ENCODE measurements at places on chromosomes 2 and 18.

- no peak for DNase-seq
These were observed 119.8 kb downstream of the CELF4 start for GRCh38 chr18:37445836-37446235.

GRCh38 chr2:30255026-30255425 is 23.7 kb downstream of the LBH start:
- no peak for DNase-seq

DNA sequence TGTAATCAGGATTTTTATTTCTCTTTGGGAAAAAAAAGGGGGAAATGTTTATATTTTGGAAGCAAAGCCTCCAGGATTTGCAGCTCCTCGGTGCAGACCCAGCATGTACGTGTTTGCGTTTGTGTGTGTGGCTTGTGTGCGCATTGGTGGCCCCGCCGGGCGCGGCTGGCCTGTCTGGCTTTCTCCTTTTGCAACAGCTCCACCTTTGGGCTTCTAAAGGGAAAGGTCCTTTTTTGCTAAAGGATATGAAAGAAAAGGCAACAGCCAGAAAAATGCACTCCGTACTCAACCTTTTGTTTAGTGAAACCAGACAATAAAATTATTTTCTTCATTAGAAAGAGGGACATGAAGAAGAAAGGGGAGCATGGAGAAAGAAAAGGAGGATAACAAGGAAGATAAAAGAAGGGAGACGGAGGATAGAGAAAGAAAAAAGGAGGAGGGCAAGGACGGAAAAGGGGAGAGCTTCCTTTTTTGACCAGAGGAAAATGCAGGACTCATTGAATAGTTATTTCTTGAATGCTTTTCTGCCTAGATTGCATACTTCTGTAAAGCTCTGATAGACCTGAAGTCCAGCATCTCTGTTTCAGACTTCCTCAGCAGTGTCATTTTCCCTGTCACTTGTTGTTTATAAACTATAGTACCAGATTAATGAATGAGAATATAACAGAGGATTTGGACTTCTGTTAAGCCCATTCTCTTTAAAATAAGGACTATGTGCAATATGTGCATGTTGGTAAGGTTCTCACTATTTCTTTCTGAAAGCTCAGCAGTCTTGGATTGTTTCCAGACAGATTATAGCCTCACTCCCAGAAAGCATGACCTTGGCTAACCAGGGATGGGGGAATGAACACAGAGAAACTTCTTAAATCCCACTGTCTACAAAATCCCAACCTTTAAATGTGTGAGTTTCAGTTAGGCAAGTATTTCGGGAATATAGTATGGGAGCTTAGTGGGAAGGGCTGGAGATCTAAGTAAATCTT is 563.1 kb upstream of the PIK3C3 start:
- DNase-seq: peak; percentile 79

- DNase-seq: no peak
These were observed 58.7 kb upstream of the RFX8 start for GRCh38 chr2:101533561-101534148.

DNA sequence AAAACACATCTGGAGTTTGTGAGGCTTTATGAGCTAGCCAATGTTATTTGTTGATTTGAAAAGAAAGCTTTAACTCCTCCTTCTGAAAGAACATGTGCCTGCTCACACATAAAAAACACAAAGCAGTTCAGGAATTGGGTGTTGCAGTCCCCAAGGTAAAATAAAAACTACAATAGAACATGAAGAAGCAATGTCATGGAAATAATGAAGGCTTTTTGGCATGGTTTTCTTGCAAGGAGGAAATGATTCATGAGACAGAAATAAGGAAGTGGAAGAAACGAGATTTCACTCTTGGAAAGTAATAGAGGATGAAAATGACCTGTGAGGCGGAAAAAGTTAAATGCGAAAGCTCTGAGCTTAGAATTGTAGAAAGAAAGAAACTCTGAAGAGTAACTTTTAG is 81.1 kb downstream of the TRIB2 start:
- no peak for DNase-seq

DNA sequence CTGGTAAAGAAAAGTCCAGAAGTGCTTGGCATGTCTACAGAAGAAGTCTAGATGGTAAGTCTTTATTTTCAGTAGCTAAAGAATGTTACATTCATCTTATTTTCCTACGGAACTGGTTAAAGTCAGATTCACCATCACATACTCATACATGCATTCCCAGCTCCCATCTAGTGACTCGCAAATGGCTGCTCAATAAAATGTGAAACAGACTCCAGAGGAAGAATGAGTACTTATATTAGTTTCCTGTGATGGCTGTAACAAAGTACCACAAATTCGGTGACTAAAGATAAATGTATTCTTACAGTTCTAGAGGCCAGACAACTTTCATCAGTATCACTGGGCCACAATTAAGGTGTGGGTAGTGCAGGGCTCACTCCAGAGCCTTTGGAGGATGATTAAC is 797.2 kb downstream of the SATB2 start:
- no peak for DNase-seq

DNA sequence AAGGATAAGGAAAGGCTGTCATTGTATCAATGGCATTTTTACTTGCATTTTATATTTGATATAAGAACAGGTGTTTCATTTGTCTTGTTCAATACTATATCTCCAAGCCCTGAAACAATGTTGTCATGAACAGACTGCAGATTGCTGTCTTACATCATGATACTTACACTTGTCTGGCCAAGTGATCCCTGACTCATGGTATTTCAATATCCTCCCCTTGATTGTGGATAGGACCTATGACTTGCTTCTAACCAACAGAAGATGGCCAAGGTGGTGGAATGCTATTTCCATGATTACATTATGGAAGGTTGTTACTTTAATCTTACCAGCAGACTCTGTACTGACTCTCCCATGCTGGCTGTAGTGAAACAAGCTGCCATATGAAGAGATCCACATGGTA is 471.1 kb downstream of the CCDC85A start:
- no peak for DNase-seq

DNA sequence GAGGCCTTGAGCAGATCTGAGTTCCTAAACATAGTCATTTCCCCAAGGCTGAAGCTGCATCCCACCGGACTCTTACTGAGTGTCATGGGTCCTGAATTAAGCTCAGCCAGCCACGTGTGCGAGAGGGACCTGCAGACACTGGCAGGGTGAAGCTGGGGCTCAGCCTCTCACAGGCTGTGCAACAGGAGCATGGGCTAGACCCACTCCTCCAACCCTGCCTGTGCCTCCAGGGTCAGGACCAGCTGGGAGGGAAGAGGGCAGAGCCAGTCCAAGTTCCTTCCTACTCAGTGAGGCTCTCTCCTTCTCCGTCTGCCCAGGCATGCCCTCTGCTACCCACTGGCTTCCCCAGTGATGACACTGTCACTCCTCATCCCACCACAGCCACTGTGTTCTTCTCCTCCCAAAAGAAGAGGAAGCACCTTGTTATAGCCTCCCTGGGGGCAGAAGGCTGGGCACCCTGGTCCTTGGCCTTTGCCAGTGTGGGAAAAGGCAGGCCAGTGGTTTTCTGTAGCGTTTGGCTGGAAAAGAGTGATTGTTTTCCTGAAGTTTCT is 78.9 kb downstream of the KCNF1 start:
- DNase-seq: no peak

GRCh38 chr2:124283096-124283495 is 258.0 kb downstream of the CNTNAP5 start:
- DNase-seq: no peak

Measured in NCI-H1436 treated with DMSO at 0.1 percent for 48 hours (cell line).